ENCODE measurements at places on chromosomes 5 and 9.

GRCh38 chr9:35687306-35687705 lies 2.4 kb downstream of the TPM2 start:
- DNase-seq: no peak

GRCh38 chr5:173625673-173626504 lies 9.4 kb upstream of the BOD1 start:
- DNase-seq: no peak

DNA sequence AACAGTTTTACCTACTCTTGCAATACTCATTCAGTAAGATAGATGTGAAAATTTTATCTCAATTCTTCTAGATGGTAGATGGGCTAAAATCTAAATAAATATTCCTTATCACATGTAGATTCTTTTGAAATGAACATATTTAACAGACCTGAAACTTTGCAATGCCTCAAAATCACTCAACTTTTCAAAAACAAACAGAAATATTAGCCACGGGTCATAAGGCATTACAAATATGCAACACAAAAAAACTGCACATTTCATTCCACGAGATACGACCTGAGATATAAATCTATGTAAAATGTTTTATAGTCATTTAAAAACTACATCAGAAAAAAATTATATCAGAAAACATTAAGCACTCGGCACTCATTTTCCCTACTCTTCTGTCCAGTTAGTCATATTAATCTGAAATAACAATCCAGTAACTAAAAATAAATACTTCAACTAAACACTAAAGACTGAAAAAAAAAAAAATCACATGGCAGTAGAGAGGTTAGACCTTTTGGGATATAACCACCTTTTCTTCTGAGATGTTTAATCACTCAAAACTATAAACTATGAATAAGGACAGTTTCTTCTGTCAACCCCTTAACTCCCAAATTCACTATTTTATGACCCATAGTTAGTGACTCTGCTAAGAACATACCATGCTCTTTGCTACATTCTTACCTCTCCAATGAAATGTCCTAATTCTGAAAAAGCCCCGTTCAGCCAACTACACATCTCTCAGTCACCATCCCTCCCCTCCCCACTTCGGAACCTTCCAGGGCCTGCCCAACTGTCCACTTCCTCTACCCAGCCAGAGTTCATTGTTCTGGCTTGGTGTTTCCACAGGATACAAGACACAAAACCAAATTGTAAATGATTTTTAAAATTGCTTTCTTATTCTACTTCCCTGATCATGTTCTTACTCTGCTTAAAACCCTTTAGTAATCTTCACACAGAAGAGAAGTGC lies 6.4 kb downstream of the HOMER1 start:
- no peak for DNase-seq

DNA sequence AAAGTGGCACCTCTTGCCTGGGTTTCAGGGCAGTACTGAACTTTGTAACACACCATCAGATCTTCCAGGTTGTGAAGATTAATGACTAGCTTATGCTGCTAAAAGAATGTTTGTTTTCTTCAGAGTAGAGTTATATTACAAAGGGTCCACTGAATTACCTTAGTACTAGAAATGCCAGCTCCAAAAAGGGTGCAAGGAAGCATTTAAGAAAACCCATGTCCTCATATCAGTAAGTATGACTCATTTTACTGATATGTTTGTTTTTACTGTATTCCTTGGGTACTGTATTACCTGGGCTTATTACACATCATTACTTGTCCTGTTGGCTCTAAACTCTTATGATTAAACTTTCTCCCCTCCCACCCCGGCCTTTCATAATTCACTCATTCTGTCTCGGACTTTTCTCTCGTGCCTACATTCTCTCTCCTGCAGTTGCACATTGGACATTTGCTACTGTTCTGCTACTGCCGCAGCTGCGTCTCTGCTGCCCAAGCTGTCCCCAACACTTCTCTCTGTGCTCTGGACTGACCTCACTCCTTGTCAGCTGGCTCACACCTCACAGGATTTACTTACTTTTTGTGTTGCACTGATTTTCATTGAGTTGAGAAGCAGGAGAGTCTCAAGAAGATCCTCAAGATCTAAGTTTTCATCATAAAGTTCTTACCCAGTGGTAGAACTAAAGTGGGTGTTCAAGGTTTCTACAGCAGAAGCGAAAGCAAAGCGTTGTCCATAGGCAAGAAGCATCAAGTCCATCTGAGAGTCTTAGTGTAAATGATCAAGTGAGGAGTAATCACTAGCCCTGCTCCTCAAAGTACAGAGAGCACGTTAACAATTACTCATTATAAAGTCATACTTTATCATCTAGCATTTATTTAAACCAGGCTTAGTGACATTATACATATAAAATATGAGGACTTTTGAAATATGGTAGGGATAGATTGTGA lies 53.2 kb upstream of the C9orf72 start:
- no peak for DNase-seq

DNA sequence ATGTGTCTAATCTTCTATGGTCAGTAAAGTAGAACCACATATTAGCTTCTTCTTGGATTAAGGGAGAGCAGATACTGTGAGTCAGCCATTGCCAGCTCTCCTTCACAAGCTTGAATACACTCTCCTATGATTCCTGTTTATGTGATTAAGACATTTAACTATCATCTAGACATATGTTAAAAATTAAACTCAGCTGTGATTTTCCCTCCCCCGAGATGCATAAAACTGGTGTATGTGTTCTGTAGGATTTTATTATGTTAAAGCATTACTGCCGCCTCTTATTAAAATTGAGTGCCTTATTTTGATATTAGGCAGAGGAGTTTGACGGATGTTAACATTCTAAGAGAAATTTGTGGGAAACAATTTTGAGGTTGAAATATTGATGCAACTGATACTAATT lies 114.6 kb downstream of the ACTBL2 start:
- no peak for DNase-seq

DNA sequence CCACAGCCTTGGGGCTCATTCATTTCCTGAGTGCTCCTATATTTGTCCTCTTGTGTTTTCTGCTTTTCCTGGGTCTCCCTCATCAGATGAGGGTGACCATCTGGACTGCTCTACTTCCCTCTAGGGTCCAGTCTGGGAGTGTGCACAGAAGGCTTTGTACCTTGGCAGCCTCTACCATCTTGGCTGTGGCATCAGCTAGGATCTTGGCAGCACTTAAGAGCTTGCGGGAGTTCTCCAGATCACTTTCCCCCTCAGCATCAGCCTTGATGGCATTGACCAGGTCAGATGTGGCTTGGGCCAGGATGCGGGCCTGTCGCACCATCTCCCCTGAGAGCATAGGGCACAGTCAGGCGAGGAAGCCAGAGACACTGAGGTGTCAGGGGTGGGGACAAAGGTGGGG lies 15.8 kb downstream of the TLN1 start:
- DNase-seq: no peak

DNA sequence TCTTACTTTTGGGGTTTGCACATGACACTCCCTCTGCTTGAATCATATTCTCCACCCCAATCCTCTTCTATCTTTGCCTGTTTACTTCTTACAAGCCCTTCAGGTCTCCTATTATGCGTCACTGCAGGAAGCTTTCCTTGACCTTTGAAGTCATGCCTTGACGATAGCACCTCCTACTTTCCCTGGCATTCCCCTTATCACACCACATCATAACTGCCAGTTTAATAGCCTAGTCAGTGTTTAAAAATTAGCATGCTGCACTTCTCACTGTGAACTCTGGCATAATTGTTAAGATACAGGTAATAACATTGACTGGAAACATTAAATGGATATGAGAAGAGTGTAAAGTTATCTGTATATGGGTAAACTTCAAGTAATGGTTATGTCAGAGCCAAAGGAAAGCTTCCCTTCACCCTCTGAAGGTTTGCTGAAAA lies 37.1 kb upstream of the CEP120 start:
- no peak for DNase-seq

- DNase-seq: no peak
These were observed 26.5 kb downstream of the TRMO start for GRCh38 chr9:97895695-97896332.

DNA sequence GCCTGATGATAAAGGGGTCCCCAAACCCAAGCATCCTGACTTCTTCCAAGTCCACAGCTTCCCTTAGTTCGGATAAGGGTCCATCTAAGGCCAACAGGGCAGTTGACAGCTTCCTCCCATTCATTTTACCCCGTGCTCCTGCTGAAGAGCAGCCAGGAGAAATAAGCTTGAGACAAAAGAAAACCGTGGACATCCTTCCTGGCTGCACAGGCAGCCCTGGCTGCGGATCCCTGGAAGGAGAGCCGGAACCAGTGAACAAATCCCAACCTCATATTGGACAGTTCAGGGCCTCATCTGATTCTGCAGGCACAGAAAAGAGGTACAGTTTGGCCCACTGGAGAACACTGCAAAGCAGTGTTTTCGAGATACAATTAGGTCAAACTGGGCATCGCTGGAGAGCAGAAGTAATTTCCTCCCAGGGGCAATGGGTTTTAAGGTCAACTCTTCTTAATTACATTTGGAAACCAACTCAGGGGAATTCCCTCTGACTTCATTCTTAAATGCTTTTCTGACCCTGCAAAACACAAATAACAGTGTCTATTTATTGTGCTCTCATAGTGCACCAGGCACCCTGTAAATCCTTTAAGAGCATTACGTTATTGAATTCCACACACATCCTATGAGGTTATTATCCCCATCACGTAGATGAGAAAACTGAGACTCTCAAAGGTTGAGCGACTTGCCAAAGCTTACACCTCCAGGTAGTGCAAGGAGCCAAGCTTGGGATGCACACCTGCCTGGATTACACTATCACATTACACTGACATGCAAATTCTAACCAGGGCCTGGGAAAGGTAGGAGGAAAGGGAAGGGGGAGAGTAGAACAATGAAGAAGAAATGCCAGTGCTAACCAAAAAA lies 21.2 kb downstream of the ADAM19 start:
- no peak for DNase-seq

GRCh38 chr5:68689010-68689409 lies 404.8 kb upstream of the SLC30A5 start:
- DNase-seq: no peak

GRCh38 chr5:111301264-111301663 lies 77.1 kb downstream of the CAMK4 start:
- DNase-seq: no peak

- no peak for DNase-seq
These were observed 502.0 kb downstream of the BNC2 start for GRCh38 chr9:16368237-16369087.

DNA sequence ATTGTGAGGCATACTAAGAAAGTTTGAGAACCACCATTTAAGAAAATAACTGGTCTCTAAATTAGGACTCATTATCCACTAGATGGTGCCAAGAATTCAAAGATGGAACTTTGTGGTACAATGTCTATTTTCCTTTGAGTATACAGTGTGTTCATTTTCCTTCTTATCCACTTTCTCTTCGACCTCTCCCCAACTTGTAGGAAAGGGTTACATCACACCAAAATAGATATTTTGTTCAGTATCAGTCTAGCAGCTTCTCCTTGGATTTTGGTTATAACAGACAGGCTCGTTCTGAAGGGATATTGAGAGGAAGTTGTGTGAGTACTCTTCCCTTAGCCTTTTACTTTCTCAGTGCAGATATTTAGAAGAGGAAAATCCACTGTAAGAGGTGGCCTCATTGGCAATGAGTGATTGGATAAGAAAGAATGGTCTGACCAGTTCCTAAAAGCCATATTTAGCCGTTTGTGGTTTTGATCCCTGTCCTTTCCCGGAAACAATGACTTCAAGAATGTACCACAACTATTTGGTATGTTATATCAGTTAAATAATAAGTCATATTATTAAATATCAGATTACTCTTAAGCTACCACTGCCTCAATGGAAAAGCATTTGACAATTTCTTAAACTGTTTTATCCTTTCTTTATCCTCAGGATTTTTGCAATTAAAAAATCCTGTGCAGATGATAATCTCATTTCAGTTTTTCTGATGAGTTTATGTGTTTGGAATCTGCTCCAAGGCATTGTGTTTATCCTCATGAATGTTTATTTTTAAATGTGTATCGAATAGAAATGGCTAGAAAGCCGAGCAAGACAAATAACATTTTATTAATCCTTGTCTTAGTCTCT lies 69.0 kb upstream of the GRAMD2B start:
- DNase-seq: no peak

DNA sequence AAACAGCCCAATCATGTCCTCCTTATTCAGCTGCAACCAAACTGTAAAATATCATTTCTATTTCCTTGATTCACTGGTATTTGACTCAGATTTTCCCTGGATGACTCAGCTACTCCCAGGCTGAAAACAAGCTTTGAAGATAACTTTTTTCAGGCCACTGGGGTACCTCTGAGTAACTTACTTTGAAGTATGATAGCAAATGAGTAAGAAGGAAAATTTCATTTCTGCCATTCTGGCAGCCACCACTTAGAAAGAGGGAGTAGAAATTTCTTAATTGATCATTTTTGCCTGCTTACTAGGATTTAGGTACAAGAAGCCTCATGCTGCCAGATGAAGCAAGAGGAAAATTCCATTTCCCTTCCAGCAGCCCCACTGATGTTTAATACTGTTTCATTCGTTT lies 247.4 kb downstream of the PRELID2 start:
- DNase-seq: no peak

DNA sequence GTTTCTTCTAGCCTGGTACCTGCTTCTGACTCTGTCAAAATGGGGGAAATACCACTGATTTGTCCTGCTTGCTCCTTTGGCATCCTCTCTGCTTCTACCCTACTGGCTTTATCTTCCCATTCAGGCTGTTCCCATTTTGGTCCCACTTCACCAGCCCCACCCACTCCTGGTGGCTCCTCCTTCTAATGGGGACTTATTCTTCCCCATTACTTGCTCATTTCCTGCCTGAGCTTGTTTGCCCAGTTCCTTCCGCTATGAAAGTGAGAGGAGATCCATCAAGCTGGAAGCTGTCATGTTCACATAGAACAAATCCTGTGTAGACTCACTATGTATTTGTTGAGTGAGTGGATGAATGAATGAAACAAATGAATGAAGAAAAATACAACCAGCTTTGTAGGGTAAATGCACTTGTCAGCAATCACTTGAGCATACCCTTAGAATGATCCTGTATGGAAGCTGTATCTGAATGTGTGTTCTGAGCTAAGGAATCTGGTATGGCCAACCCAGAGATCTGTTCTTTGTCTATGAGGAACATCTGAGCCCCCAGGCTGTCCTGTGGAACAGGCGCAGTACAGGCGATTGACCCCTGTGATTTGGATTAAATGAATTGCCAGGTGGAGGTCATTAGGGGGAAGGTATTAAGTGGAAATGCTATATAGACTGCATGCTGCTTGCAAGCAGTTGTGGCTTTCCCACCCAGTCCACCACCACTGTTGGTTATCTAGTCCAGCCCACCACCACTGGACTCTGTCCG lies 89.5 kb downstream of the APBA1 start:
- no peak for DNase-seq

GRCh38 chr9:107274096-107274495 lies 9.0 kb upstream of the RAD23B start:
- DNase-seq: no peak

DNA sequence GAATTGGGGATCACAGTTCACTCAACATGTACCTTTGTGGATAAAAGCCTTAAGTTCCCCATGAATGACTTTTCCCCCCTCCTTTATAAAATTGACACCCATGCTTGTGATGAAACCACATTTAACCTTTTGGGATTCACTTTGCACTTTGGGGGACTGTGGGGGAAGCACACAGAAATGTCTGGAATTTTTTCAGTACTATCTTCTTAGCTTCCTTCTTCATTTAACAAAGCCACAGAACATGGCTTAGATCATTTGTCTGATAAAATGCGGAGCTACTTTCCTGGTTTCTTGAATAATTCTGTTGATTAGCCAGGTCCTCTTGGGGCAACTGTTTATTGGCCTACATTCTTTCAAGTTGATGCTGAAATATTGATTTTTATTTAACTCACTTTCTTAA lies 29.9 kb downstream of the TNFSF15 start:
- DNase-seq: no peak

Measured in cortex of kidney (tissue), 1 donor.